ENCODE measurements at places on chromosomes 3 and 15.
A peak's percentile ranks its signal among the peaks of the same experiment; 100 is the strongest.

DNA sequence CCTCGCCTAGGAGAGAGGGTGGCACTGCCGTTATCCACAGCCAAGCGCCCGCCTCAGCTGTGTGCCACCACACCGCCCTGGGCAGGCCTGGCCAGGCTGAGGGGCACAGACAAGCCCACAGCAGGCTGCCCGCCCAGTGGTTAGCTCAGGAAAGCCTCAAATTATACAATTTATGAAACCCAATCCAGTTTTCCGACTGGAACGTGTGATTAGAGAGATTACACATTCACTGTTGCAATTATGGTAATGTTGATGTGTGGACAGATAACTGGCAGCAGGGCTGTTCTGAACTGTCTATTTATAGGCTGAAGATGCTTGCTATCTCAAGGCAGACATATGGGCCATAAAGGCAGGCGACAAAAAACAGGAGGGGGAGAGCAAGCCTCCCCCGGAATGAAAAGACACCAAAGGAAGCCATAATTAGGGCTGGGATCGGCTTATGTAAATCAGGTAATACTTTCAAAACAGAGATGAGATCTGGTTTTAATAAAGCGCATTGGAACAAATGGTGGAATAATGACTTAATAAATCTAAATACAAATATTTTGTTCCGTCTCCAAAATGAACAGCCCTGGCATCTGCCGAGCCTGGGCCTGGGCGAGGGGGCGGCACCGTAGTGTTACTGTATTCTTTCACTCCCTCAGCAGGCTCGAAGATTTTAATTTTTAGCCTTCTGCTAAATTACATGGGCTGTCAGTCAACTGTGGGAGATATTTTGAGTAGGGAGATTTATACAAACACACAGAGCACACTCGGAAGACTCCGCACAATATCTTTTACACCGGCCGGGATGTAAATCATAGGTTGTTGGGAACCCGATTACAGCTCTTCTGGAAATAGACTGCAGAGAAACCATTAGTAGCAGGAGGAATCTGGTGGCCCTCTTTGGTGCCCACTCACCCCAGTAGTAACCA, 103.1 kb upstream of the TLE3 start:
- DNase-seq = no peak

- no peak for DNase-seq
Observed at GRCh38 chr3:22296601-22297000, 545.6 kb upstream of the ZNF385D start.

DNA sequence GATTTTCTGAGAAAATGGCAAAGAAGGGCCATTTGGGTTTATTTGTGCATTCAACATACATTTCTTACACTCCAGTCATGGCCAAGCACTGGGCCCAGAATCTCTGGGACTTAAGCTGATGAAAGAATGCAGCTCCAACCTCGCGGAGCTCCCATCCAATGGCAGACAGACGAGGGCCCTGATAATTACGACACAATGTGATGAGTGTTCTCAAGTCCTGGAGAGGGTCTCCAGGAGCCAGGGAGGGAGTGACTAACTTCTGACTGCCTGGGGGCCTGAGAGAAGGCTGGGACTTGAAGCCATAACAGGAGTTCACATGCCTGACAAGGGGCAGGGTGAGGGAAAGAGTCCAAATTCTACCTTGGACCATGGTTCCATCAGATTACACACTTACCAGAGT, 42.6 kb upstream of the BNC1 start:
- DNase-seq = no peak

DNA sequence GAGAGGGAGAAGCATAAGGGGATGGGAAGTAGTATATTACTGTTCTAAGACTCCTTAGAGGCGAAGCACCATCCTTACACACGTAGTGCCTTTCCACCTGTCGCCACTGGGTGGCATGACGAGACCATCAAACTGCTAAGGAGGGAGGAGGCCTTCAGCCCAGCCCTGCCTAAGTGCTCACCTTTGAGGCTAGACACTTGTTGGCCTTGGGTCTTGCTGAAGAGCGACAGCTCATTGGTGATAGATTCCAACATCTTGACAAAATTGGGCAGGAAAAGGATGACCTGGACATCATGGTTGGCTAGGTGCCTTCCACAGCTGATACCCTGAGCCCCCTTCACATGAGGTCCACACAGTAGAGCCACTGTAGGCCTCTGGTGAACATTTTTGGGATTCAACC, 19.6 kb downstream of the CLK3 start:
- peak; percentile 71 for DNase-seq

DNA sequence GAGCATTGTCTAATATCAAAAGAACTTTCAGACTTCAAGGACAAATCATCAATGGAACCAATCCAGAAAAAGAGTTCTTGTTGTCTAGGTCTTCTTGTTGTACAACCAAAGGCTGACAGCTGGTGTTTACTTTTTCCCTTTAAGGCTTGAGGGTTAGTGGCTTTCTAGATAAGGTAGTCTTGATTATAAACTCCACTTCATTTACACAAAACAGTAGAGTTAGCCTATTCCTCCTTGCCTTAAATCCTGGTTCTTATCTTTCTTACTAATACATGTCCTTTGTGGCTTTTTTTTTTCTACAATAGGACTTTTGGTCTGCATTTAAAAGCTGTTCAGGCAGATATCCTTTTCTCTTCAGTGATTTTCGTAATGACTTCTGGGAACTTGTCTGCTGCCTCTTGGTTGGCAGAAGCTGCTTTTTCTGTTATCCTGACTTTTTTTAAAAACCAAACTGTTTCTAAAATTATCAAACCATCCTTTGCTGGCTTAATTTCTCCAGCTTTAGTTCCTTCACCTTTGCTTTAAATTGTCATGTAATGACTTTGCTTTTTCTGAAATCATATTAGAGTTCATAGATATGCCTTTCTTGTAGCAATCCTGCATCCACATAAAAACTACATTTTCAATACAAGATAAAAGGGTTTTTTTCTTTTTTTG, 44.8 kb downstream of the STRIT1 start:
- DNase-seq = no peak

- DNase-seq = no peak
Observed at GRCh38 chr3:35216501-35217266, 422.6 kb upstream of the ARPP21 start.

DNA sequence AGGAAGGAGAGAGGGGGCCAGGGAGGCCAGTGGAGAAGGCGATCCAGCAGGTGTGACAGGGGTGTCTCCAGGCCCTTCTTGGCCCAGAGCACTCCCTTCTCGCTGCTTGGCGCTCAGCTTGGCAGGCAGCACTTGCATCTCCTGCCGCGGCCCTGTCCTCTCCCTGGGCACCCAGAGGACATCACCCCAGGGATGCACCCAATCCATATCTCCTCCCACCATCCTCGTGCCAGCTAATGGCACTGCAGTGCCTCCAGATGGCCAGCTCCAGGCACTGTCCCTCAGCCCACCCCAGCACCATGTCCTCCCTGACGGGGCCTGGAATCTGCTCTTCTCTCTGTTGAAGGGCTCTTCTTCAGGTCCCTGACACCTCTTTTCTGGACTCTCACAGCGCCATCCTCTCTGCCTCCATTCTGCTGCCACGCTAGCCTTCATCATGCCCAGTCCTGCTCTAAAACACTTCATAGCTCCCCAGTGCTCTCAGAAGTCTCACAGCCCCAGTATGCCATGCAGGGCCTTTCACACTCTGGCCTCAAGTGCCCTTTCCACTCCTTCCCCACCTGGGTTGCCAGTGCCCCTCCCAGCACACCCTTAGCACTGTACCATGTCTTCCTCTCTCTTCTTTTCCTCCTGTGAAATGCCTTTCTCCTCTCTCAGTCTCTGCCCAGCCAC, 106.8 kb upstream of the SLC6A11 start:
- no peak for DNase-seq
